ENCODE measurements at places on chromosomes 2 and 18. TPM values are rescaled to one million over a fixed set of nuclear protein-coding genes. Genes with fewer than 3 reads are reported as not detected.

The CXCR1 gene
- polyA plus RNA-seq = not detected

The DNAH6 gene
- 2.5 TPM for polyA plus RNA-seq

The RHBDD1 gene
- 5.4 TPM for polyA plus RNA-seq

The MBOAT2 gene
- 178 TPM for polyA plus RNA-seq

The UGP2 gene
- polyA plus RNA-seq = 55.6 TPM

The MAP3K19 gene
- not detected for polyA plus RNA-seq

The ST6GAL2 gene
- 21.8 TPM for polyA plus RNA-seq

The SLC14A1 gene
- polyA plus RNA-seq = not detected

The FAM237A gene
- not detected for polyA plus RNA-seq

The SMPD4 gene
- polyA plus RNA-seq = 56.1 TPM

The DYTN gene
- not detected for polyA plus RNA-seq

The CDH7 gene
- polyA plus RNA-seq = 7.4 TPM

The USP14 gene
- polyA plus RNA-seq = 42.4 TPM

The C1QL2 gene
- not detected for polyA plus RNA-seq

The CAPN13 gene
- not detected for polyA plus RNA-seq

The GPR55 gene
- not detected for polyA plus RNA-seq

The MREG gene
- 5.8 TPM for polyA plus RNA-seq

The VAMP5 gene
- polyA plus RNA-seq = not detected

The CCBE1 gene
- polyA plus RNA-seq = not detected

The ARL4C gene
- 21.6 TPM for polyA plus RNA-seq

The TXNDC2 gene
- 0.41 TPM for polyA plus RNA-seq

The MYCN gene
- polyA plus RNA-seq = 27.2 TPM

The MC5R gene
- not detected for polyA plus RNA-seq

The ELOA2 gene
- not detected for polyA plus RNA-seq

The SCN9A gene
- 10.4 TPM for polyA plus RNA-seq

The ROCK2 gene
- 23.1 TPM for polyA plus RNA-seq

The GKN1 gene
- not detected for polyA plus RNA-seq

The DSG1 gene
- not detected for polyA plus RNA-seq

The CNGA3 gene
- polyA plus RNA-seq = 0.64 TPM

The LYPD6 gene
- 2.3 TPM for polyA plus RNA-seq
